ENCODE measurements at places on chromosomes 7 and 10.

DNA sequence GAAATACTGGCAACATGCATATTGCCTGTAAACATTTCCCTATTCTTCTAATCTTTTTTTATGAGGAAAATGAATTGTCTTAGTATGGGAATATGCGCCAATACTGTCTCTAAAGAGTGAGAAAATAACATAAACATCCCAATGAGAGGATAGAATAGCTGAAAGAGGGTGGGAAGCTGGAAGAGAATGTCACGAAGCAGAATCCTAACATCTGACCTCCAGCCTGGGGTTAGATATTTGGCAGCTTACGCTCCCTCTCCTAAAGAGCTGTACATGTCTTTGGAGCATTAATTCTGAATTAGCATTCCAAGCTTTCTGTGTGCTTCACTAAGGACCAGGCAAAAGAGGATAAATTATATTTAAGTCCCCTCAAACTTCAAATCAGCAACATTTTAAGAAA lies 31.6 kb upstream of the SLC16A12 start:
- no peak for DNase-seq

DNA sequence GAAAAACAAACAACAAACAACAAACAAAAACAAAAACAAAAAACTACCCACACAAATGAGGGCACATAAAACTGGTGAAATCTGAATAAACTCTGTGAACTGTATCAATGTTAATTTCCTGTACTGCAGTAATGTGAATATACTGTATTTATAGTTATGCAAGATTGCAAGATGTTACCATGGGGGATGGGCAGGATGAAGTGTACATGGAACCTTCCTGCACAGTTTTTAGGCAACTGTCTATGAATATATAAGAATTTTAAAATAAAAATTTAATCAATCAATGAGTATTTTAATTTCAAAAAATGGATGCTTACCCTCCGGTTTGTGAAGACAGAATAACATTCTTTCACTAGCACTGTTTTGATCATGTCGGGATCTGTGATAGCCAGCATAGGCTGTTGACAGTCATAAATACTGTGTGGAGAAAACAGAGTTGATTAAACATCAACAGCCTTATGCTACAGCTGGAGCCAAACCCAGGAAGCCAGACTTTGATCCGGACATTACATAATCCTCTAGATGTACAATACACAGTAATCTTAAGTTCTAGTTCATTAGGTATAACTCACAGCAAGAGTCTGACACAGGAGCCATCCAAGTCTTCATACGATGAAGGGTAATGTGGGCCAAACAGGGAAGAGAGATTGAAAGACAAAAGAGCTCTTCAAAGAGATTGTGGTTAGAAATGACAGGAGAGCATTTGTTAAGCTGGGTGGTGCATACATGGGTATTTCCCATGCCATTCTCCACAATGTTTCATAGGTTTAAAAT lies 14.8 kb downstream of the CYP3A7 start:
- DNase-seq, result no peak

GRCh38 chr7:82109288-82109687 lies 334.3 kb downstream of the CACNA2D1 start:
- no peak for DNase-seq

DNA sequence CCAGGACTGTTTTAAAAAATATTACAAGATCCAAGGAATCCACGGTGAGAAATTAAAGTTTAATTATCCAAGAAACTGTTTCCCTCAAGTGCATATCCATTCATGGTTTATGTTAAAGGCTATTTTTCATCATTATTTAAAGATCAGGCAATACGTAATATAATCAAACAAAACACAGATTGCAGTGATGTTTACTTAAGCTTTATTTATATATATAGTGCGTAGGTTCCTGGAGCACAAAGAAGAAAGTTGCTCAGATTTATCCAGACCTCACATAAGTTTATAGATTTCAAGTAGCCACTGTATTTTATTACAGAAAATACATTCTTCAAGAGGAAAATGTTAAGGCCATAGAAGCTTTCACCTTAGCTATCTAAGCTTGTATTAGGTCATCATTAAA lies 210.0 kb upstream of the KLF14 start:
- no peak for DNase-seq

GRCh38 chr10:110775406-110775805 lies 96.3 kb upstream of the PDCD4 start:
- DNase-seq, result no peak

DNA sequence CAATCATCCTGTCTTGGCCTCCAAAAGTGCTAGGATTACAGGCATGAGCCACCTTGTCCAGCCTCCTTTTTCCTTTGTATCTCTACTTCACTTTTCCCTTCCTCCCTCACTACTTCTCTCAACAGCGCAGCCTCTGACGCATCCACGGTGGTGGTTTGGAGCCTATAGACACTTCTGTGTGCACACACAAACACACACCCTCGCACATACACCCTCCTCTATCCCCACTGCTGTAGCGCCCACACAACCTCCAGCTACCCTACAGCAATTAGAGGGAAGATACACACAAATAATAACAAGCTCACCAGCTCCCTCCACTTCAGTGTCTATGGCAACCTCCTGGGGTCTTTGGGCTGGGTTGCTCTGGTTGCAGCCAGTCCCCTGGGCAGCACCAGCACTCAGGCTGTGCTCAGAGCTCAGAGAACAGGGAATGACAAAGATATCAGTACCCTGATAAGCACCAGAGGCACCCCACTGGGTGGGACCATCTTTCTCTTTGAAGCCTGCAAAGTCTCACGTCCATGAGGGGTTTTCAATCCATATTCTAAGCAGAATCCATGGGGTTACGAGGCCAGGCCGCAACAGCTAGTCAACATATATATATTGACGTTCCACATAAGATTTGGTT lies 3.3 kb upstream of the CAMK2G start:
- no peak for DNase-seq

- DNase-seq, result no peak
Observed at GRCh38 chr10:93746844-93747284, 10.9 kb upstream of the LGI1 start.

DNA sequence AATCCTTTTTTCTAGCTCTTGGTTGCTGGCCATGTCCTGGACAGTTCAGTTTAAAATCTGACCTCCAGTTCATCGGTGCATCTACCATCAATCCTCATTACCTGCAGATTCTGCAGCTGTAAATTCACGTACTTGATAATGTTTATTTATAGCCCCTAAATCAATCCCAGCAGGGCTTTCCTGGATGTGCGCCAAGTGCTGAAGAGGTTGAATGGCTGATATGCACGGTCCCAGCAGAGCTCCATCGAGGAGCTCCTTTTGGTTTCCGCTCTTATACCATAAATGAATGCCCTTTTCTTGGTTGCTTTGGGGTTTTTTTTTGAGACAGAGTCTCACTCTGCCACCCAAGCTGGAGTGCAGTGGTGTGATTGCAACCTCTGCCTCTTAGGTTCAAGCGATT lies 91.2 kb upstream of the CCZ1B start:
- DNase-seq, result no peak

DNA sequence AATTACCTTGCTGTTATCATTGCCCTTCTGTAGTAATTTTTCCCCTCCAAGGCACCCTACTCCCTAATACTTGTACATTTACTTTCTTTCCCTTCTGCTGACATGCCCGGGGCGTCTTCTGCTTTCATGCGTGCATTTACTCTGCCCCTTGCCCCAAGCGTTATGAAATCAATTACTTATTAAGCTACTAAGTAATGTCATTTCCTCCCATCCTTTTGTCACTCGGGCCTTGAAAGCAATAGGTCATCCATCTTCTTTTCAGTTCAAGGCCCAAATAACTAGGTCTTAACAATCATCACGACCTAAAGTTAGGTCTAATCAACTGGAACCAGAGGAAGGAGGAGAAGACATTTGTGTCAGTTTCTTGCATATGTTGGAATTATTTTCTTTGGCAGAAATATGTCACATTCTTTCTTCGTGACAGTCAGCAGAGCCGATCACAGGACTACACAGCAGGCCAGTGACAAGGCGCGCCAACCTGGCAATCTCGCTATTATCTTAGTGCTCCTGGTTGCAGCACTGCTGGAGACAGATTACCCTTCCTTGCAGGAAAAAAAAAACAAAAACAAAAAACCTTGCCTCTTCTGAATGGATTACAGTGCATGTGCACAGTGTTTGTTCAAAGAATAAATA lies 179.2 kb downstream of the RELN start:
- DNase-seq, result no peak

DNA sequence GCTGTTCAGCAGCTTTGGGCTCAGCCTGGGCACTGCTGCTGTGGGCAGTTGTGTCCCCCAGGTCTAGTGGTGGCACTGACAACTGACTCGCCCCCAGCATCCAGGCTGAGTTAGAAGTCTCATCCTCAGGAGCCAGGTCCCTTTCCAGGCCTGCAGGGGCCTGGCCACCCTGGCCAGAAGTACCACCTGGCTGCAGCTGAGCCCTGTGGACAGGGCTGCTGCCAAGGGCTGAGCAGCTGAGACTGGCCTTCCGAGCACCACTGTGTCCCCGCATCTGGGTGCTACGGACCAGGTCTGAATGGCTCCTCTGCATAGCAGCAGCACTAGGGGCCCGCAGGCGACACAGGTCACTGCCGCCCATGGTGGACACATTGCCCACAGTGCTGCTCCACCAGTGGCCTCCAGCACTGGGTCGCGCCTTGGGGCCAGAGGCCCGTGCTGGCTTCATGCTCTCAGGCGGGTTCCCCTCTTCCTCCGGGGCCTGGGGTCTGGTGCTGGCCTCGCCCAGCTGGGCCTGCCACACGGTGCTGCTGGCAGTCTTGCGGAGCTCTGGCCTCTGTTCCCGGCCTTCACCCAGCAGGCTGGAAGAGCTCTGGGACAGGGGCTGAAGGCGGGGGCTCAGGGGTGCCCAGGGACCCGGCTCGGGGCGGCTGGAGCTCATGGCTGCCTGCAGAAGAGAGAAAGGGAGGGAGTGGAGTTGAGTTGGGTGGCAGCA lies 6.2 kb downstream of the GPRIN2 start:
- DNase-seq, result no peak

GRCh38 chr7:138246428-138246827 lies 170.2 kb downstream of the AKR1D1 start:
- DNase-seq, result no peak

- no peak for DNase-seq
Observed at GRCh38 chr10:127320176-127320575, 123.8 kb upstream of the INSYN2A start.

GRCh38 chr7:18337048-18337809 lies 158.3 kb upstream of the HDAC9 start:
- DNase-seq, result no peak

- no peak for DNase-seq
Observed at GRCh38 chr7:68857571-68857970, 740.7 kb upstream of the AUTS2 start.

- no peak for DNase-seq
Observed at GRCh38 chr7:39530971-39531370, 35.2 kb upstream of the YAE1 start.

DNA sequence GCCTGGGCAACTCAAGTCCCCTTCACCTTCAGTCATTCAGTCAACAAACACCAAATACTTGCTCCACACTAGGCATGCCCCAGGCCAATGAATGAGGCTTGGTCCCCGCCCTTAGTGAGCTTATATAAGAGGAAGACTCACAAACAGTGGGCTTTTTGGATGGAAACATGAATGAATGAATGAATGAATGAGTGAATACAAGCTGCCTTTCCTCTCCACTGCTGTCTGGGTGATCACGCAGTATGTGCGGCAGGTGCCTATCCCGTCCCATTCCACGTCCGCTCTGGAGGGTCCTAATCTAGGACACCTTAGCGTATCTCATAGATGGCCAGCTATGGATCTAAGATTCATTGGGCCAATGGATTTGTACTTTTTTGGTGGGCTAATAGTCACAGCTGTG lies 19.8 kb upstream of the GTF2I start:
- no peak for DNase-seq

- no peak for DNase-seq
Observed at GRCh38 chr10:96257944-96258343, 13.4 kb downstream of the BLNK start.

- DNase-seq, result no peak
Observed at GRCh38 chr10:91761721-91762120, 36.5 kb upstream of the TNKS2 start.

GRCh38 chr10:81724431-81724830 lies 150.6 kb upstream of the NRG3 start:
- no peak for DNase-seq

DNA sequence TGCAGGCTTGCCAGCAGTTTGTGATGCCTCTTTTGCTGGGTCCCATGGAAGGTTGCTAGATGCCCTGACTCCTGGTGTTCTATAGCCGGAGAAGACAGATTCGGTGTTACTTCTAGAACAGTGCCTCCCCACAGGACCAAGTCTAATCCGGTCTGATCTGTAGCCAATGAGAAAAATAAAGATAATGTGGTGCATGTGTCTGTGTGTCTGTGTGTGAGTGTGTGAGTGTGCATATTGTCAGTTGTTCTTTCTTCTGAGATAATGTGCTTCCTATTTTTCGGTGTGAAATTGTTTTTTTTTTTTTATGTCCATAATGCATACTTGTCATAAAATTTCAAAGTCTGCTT lies 29.7 kb upstream of the ZNRF2 start:
- no peak for DNase-seq

GRCh38 chr7:73811760-73812168 lies 19.0 kb upstream of the CLDN4 start:
- peak; percentile 45 for DNase-seq

GRCh38 chr10:27584302-27584701 lies 80.2 kb downstream of the RAB18 start:
- DNase-seq, result no peak

- no peak for DNase-seq
Observed at GRCh38 chr10:13236638-13237037, 2.5 kb upstream of the UCMA start.
